ENCODE measurements at places on chromosomes 7 and 10. TPM values are rescaled to one million over a fixed set of nuclear protein-coding genes. Genes with fewer than 3 reads are reported as not detected.

GRCh38 chr10:22537810-22538209 is 176.6 kb downstream of the PIP4K2A start:
- no peak for DNase-seq

- DNase-seq = no peak
These were observed 82.9 kb downstream of the NOD1 start for GRCh38 chr7:30395676-30396075.

- DNase-seq = no peak
These were observed 46.5 kb downstream of the INHBA start for GRCh38 chr7:41656366-41656765.

DNA sequence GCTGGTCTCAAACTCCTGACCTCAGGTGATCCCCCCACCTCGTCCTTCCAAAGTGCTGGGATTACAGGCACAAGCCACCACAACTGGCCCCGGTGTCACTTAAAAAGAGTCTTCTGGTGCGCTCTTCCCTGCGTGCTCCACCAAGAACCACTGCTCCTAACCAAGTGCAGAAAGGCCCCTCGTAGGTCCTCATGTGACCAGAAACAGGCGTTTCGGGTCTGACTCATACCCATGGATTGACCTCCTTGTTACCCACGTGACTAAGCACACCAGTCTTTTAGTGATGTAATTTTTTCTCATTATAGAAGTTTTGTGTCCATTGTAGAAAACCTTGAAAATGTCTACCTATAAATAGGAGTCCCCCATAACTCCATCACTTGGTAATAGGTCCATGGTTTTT is 13.9 kb downstream of the FKBP6 start:
- no peak for DNase-seq

- no peak for DNase-seq
These were observed 195.4 kb upstream of the ADARB2 start for GRCh38 chr10:1932692-1933094.

DNA sequence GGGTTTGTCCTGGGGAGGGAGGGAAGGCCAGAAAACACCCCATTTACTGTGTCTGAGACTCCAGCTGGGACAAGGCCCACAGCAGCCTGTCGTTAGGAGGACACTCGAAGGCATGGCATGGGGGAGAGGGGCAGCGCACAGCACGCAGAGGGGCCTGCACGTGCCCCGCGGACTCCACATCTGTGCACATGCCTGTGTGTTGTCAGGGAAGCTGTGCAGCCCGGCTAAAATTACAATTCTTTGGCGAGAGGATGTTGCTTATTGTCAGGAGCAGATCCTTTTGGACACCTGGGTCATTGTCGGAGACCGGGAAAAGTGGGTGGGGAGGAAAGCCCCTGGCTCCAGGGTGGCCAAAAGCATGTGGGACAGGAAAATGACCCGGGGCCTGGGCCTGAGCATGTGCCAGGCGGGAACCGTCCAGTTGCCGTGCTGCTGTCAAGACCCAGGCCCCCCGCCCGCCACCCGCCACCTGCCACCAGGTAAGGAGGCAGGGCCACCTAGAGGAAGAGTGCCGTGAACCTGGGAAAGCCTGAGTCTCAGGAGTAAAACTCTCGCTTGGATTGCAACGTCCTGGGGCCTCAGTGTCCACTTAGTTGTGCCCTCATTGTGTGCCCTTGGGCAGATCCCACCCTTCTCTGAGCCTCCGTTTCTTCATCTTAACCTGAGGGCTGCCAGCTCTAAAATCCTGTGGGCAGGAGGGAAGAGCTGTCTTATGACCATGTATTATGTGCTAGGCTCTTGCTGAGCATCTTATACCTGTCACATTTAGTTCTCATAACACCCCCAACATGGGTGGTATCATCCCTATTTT is 7.2 kb downstream of the VSIR start:
- DNase-seq = no peak

GRCh38 chr7:18724318-18724717 is 228.8 kb downstream of the HDAC9 start:
- no peak for DNase-seq

- DNase-seq = peak; percentile 55
These were observed at the start of gene CTBP2 for GRCh38 chr10:125159932-125160855. Gene CTBP2 (minus strand): TSS chr10:125160563.

DNA sequence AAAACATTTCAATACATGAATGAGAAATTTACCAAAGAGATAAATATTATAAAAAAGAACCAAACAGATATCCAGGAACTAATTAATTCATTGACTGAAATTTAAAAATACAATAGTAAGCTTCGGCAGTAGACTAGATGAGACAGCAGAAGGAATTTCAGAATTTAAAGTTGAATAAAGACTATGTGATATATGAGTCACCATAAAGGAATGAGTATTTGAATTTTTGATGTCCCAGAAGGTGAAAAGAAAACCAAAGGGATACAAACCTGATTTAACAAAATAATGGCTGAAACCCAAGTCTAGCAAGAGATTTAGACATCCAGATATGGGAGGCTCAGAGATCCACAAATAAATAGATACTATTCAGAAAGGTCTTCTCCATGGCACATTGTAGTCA is 623.9 kb upstream of the FOXK1 start:
- DNase-seq = no peak

- DNase-seq = no peak
These were observed 162.4 kb downstream of the NRF1 start for GRCh38 chr7:129773871-129774270.

- peak; percentile 69 for DNase-seq
These were observed 26.6 kb upstream of the ASCC1 start for GRCh38 chr10:72242675-72243074.

- DNase-seq = no peak
These were observed 33.9 kb upstream of the IKZF1 start for GRCh38 chr7:50270531-50271018.

- no peak for DNase-seq
These were observed 106.0 kb downstream of the GRID1 start for GRCh38 chr10:86260564-86260963.

DNA sequence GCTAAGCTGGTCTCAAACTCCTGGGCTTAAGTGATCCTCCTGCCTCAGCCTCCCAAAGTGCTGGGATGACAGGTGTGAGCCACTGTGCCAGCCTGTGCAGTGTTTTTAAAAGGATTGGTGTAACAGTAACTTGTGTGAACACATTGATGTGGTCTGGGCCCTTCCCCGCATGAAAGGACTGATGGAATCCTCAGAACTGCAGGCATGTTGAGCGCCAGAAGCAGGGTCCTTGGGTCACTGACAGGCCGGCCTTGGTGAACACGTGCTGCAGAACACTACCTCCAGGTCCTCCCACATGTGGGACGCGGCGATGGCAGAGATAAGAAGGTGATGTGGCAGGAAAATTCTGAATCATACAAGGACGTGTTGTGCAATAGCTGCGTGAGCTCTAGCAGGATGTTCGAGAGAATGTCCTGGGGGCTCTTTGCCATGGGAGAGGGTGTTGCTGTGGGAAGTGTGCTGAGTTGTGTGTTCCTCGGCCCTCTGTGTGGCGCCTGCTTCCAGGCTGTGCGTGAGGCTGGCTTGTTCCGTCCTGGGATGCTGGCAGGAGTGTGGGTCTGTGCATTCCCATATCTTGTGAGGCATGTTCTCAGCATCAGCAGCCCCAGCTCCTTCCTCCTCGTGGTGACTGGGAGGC is 68.2 kb downstream of the DNAJB6 start:
- DNase-seq = no peak

DNA sequence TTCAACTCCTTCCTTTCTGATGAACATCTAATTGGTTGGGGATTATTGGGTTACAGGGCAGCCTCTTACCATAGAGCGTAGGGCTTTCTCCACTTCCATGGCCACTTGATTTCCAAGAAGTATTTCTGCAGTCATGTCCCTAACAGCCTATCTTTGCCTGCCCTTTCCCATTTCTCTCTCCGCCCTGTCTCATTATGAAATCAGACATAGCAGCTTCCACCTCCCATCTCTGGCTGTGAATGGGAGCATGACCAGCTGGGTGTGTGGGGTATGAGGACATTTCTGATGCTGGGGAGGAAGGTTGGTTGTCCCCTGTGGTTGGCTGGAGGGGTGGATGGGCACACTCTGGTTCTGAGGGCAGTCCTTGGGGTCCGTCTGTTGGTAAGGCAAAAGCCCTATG is 41.2 kb downstream of the ADCYAP1R1 start:
- no peak for DNase-seq

- no peak for DNase-seq
These were observed 11.9 kb downstream of the MYO1G start for GRCh38 chr7:44966731-44967538.

DNA sequence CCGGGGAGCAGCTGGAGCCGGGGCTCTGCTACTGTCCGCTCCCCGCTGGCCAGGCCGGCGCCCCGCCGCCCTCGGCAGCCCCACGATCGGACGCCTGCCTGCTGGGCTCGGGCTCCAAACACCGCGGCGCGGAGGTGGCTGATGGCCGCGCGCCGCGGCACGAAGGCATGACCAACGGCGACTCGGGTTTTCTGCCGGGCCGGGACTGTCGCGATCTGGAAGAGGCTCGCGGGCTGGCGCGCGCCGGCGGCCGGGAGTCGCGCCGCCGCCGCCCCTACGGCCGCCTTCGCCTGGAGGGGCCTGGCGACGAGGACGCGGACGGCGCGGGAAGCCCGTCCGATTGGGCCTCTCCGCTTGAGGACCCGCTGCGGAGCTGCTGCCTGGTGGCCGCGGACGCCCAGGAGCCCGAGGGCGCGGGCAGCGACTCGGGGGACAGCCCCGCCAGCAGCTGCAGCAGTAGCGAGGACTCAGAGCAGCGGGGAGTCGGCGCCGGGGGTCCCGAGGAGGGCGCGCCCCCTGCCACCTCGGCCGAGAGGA is 570 bp downstream of the TBC1D12 start:
- DNase-seq = no peak

DNA sequence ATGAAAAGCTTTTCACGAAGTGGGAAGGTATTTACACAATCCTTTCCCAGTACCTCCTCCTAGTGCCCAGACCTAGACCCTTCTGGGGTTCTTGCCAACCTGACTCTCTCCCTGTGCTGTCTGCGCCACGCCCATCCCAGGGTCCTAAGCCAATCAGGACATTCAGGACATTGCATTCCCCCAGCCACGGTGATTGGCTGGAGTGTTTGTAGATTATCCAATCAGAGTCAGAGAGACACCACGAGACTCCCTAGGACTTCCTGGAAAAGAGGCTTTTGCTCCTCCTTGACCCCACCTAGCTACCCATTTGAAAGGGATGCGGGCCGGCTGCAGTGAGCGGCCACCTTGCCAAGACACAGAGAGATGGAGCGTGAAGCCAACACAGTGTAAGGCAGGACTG is 3.5 kb upstream of the GDF2 start:
- DNase-seq = no peak

GRCh38 chr7:36459236-36459960 is 69.7 kb downstream of the ANLN start:
- no peak for DNase-seq

DNA sequence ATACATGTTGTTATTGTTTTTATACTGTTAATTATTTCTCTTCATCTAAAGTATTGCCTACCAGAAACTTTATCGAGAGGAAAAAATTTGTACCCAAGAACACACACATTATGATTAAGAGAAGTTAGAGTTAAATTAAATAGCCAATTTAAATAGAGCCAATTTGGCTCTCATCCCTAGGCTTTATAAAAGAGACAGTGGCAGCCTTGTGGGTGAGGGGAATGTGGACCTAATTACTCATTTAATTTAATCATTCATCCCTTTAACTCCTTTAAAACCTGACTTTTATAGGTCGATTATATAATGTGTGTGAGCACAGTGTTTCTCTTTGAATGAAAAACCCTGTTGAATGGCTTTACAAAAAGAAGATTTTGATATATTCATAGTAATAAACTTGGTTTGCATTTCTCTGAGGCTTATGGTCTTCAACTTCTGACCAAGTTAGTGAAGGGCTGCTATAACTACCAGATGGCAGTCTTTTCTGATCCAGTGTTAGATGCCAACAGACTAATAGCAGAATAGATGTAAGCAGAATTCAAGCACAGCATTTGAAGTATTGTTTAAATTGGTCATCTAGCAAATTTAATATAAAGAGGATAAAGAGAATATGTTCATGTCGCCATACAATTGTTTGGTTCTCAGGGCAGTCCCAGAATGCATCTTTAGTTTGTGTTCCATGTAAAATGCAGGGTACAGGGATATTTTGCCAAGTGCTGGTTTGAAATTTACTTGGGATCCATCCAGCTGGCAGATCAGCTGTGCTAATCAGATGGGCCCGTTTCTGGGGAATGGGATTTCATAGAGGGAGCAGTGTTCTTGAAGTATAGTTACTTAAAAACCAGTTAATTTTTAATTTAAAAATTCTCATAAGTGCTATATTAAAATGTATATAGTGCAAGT is 25.3 kb downstream of the ADD3 start:
- DNase-seq = no peak

DNA sequence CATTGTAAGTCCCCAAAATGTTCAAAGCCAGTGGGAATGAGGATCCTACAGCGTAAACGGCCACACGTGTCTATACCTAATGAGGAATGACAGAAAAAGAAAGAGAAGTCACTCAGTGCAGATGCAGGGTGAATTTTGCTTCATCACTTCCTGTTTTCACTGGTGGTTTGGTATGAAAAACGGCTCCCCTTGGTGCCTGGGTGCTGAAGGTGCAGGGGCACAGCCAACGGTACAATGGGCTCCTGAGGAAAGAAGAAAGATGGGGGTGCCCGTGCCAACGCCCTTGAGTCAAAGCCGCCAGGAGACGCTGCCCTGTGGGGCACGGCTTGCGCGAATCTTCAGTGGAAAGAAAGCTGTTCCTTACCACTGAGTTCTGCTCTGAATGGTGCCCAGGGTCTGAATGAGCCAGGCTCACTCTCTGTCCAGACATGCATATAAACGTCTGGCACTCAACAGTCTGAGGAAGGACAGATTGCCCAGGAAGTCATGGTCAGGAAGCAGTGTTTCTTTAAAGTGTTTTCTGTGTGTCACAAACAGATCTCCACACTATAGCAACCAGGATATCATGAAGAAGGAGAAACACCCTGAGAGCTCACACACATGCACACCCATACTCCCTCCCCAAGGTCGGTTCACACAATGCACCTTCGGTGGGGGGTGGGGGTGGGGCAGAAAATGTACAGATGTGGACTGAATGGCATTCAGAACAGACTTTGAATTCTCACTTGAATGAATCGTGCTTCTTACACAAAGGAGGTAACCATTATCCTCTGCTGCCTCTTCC is 105.8 kb downstream of the ELMO1 start:
- no peak for DNase-seq

GRCh38 chr7:66315192-66315591 is 110.1 kb downstream of the TPST1 start:
- DNase-seq = no peak

STOX1 gene
- polyA plus RNA-seq = 2.3 TPM

LBX1 gene
- 12.4 TPM for polyA plus RNA-seq

STEAP1B gene
- 1.8 TPM for polyA plus RNA-seq

KAZALD1 gene
- 23.5 TPM for polyA plus RNA-seq

LGI1 gene
- polyA plus RNA-seq = 34.3 TPM

ANKRD61 gene
- 1.7 TPM for polyA plus RNA-seq

CFAP70 gene
- 1.9 TPM for polyA plus RNA-seq

MMD2 gene
- not detected for polyA plus RNA-seq

ZNF277 gene
- polyA plus RNA-seq = 25.4 TPM

CDC14C gene
- polyA plus RNA-seq = not detected

ZNF425 gene
- 4.5 TPM for polyA plus RNA-seq

SNCG gene
- polyA plus RNA-seq = 4.7 TPM

Data from hindlimb muscle (tissue), 1 donor.